Motor neuron (in vitro differentiated cells): ENCODE measurements at places on chromosomes 3 and 15. TPM values are rescaled to one million over a fixed set of nuclear protein-coding genes. Genes with fewer than 3 reads are reported as not detected.

DNA sequence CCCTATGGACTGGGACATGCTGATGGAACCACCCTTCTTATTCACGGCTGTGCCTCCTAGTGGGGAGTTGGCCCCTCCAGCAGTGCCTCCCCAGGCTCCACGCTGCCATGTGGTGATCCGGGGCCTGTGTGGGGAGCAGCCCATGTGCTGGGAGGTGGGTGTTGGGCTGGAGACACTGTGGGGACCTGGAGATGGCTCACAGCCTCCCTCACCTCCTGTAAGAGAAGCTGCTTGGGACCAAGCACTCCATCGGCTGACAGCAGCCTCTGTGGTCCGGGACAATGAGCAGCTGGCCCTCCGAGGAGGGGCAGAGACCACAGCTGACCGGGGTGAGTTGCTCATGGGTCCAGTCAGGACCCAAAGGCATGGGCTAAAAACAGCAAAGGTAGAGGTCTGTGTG, 9.1 kb downstream of the ALG3 start:
- ATAC-seq: no peak

DNA sequence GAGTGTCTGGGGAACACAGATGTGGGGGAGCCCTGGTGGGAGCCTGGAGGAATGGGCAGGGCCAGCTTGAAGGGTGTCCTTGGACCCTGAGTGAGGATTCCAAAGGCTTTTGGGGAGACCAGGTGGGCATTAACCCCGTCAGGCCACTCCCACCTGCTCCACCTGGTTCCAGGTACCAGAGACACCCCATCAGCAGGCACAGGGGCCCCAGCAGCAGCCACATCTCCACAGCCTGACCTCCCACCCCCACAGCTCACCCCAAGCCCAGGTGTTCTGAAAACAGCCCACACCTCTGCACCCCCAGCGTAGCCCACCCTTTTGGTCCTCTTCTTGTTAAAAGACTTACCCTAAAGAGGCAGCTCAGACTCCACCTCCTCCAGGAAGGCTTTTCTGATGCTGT, 102.1 kb upstream of the PRR20G start:
- no peak for ATAC-seq

DNA sequence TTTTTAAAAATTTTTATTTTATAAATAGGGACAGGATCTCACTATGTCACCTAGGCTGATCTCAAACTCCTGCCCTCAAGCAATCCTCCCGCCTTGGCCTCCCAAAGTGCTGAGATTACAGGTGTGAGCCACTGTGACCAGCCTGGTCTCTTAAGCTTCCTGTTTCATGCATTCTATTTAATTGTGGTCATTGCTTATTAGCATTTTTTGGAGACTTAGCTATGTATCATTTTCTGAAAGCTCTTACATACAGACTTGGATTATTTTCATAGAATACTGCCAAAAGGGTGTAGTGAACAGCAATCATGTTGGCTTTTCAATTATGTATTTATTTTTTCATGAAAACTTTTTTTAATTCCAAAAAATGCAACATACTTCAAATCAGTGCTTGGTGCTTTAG, 51.5 kb upstream of the DCUN1D1 start:
- no peak for ATAC-seq

GRCh38 chr15:72456684-72457083, 17.4 kb upstream of the ARIH1 start:
- no peak for ATAC-seq

DNA sequence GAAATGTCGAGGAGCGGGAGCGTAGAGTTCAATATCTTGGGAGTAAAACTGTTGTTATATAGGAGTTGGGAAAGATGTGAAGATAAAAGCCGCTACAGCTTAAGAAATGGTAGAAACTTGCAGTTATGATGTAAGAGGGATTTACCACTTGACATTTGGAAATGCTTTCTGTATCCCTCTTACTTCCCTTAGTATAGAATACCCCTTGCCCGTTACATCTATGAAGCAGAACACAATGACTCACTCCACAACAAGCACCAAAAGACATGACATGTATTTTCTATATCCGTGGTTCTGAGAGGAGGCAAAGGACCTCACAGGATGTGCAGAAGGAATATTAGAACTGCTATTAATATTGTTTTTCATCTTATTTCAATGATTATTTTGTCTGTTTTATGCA, 254.2 kb upstream of the NR2F2 start:
- no peak for ATAC-seq

- peak; percentile 86 for ATAC-seq
These were observed 158.1 kb downstream of the APBA2 start for GRCh38 chr15:29043736-29044502.

DNA sequence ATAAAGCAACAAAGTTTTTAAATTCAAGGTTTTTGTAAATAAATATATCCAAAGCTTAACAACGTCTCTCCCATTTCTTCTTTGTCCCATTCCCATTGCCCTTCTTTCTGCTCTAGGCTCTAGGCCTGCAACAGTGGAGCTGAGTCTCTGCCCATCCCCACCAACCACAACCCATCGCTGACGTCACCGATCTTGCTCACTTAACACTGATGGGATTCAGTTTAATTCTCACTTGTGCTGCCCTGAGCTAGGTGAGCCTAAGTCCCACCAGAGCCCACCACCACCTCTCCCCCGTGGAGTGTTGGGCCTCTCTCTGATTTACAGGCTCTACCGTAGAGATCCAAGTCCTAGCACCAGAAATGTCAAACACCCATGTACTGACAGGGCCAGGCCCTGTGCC, 61.3 kb upstream of the RAB6B start:
- ATAC-seq: no peak

DNA sequence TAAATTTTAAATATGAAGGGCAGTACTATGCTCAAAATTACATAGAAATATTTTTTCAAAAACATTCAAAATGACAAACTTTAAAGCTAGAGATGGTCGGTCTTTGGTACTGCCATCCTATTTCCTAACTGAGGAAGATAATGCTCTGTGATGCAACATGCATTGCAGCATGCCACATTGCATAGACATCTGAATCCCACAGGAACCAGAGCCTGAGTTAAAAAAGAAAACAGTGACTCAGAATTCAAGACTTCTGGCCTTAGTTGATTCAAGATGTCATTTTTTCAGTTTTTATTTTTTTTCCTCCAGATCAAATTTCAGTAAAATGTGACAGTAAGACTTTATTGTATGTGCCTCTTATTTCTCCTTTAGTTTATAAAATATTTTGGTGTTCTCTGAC, 33.1 kb downstream of the TP63 start:
- ATAC-seq: no peak

DNA sequence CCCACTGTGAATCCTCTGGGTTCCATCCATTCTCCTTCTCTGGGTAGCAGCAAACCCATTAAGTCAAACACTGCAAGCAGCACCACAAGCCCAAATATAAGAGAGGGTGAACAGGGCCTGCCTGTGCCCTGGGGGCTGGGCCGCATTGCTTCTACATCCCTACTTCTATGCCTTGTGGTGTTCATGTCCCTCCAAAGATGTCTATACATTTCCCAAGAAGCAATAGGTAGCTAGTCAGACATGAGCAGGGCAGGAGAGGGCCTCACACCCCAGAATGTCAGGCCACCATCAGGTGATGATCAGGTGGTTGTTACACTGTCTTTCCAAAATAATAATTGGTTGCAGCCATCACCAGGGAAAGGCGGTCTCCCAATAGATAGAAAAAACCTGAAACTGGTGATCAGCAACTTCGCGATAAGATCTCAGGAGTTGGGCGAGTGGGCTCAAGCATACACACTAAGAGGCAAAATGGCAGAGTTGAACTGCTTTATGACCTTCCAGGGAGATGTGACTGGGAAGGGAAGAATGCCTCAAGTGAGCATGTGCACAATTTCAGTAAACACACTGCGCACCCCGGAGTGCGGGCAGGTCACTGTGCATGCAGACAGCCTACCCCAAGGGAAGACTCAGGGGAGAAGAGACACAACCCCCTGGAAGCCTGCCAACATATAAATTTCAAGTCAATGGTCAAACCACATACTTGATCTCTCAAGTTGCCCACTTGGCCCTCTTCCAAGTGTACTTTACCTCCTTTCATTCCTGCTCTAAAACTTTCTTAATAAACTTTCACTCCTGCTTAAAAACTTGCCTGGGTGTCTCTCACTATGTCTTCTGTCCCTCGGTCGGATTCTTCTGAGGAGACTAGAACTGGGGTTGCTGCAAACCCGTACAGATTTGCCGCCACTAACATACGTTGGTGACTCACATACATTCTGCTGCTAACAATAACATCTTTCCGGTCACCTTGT, 39.9 kb downstream of the KLF15 start:
- ATAC-seq: no peak

- ATAC-seq: no peak
These were observed 616.0 kb upstream of the TBL1XR1 start for GRCh38 chr3:177813322-177813721.

GRCh38 chr3:146817704-146818103, 212.6 kb upstream of the PLSCR5 start:
- ATAC-seq: peak; percentile 42

DNA sequence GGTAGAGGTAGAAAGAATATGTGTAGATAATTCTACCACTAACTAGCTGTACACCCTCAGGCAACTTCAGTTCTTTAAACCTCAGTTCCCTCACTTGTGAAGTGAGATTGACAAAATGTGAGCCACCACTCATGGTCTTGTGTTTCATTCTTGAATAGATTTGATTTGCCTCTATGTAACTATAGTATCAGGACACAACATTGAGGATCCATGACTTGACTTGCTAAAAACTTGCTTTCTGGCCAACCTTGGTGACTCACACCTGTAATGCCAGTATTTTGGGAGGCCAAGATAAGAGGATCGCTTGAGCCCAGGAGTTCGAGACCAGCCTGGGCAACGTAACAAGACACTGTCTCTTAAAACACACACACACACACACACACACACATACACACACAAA, 115.8 kb upstream of the FLNB start:
- no peak for ATAC-seq

DNA sequence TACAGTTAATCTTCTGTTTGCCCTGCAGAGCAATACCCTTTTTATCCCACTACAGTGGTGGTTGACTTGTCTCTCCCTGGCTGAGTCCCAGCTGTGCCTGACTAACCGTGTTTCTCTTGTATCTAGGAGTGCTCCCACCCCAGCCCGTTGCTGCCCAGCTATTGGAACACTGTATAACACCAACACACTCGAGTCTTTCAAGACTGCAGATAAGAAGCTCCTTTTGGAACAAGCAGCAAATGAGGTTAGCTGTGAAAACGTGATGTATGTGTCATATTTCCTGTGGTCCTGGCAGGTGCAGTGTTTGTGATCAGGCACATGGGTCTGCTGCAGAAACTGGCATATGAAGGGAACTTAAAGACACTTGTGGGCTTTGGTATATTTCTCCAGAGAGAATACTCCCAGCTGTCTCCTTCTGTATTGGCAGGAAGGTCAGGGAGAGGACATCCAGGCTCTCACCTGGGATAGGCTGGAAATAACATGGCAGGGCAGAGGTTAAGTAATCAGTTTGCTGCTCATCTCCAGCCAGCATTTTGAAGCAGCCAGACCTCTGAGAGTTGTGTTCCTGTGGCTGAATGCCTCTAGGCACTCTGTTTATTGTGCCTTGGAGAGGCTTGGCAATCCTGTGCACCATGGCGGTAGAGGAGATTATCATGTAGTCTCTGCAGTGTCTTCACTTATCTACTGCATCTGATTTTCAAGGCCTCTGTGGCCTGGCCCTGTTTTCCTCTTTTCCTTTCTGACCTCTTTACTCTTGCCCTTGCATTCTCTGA, 34.8 kb downstream of the ATG7 start:
- no peak for ATAC-seq

DNA sequence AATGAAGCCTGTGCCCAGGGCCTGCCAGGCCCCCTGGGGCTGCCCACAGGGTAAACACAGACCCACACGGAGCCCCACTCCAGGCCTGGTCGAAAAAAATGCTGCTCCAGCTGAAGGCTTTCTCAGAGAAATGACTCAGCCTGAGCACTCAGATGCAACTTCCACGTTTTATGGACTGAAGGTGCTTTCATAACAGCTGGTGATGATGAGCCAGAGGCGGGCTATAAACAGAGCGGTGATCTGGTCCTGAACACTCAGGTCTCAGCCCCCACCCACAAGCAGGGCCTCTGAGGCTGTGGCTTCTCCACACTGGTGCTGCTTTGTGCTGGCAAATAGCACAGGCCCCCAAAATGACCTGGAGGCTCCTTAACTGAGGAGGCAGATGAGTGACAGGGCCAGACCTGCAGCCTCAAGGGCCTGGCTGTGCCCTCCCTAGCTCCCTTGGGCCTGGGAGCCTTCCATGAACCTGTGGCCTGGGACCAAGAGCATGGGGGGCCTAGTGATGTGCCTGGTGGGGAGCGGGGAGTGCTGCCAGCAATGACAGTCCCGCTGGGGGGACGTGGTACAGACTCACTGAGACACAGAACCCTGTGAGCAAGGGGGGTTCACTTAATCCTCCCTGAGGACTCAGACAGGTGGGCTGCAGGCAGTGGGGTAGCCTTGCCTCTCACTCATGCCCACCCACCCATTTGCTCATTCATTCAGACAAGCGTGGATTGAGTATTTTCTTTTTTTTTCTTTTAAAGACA, 23.0 kb upstream of the FURIN start:
- ATAC-seq: peak; percentile 94

DNA sequence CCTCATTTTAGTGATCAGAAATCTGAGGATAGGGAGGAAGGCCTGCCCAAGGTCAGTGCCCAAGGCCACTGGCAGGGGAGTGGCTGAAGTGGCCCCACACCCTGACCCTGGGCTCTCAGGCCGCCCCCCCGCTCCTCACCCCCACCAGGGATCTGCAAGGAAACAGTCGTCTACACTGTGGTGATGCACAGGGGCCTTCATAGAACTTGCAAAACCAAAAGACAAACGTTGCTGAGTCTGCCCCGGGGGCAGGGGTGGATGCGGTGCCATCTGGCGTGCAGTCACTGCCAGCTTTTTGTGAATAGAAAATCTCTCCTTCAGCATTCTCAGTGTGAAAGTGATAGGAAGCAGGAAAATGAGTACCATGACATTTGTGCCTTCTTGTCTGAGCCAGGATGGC, 41.3 kb downstream of the WHAMM start:
- ATAC-seq: no peak

The FETUB gene
- total RNA-seq: not detected in 2 replicates

The UBE2E2 gene
- 40.7 and 48.0 TPM in 2 replicates for total RNA-seq

The TXNRD3 gene
- 11.3 and 11.5 TPM in 2 replicates for total RNA-seq

The ARGFX gene
- total RNA-seq: not detected in 2 replicates

The CNTN4 gene
- 18.3 and 20.4 TPM in 2 replicates for total RNA-seq

The POLR2M gene
- 25.3 and 54.5 TPM in 2 replicates for total RNA-seq

The IQCH gene
- total RNA-seq: 5.0 and 7.2 TPM in 2 replicates

The SLC2A2 gene
- not detected in 2 replicates for total RNA-seq
